ENCODE measurements at places on chromosomes 12 and 14.

GRCh38 chr14:104240434-104241157, 102.2 kb downstream of the KIF26A start:
- no peak for DNase-seq

DNA sequence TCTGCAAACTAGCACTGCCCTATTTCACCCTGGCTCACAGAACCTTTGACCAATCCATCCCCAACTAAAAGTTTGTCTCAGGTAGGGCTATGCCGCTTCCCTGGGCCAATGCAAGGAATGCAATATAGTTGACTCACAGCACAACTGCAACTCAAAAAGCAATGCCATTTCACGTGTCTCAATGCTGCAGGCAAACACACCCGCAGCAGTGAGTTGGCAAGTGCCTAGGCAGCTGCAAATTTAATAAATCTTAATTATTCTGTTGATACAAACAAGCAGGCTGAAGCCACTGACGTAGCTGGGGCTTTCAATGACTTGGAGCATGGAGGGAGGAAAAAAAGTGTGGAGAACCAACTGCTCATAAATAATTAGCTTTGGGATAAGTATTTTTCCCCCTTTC, 87.9 kb downstream of the SYNE3 start:
- DNase-seq, result no peak

- no peak for DNase-seq
These were observed 7.3 kb downstream of the GIT2 start for GRCh38 chr12:109988903-109989302.

- DNase-seq, result no peak
These were observed 18.5 kb downstream of the ELK3 start for GRCh38 chr12:96212456-96213375.

- no peak for DNase-seq
These were observed 16.4 kb upstream of the NUDT4 start for GRCh38 chr12:93361151-93361919.

GRCh38 chr14:70901269-70901668, 6.0 kb upstream of the PCNX1 start:
- DNase-seq, result no peak

- no peak for DNase-seq
These were observed 22.1 kb downstream of the ZBTB42 start for GRCh38 chr14:104822821-104823615.

DNA sequence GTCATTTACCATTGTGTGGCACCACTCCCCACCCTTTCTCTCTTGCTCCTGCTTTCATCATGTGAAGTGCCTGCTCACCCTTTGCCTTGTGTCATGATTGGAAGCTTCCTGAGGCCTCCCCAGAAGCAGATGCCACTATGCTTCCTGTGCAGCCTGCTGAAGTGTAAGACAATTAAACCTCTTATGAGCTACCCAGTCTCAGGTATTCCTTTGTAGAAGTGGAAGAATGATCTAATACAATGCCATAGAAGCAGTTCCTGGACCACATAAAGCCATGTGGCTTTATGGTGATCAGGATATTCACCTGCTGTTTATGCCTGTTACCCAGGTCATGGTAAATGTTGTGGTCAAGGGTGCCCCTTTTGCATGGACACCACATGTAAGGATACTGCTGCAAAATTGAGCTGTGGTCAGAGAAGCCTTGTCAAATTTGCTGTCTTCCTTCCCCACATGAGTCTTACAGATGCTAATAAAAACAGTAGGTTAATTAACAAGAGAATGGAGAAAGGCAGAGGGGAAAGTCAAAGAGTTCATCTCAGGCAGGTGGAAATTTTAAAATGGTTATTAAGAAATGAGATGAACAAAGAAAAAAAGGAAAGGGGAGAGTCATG, 112.8 kb upstream of the IFNG-AS1 start:
- no peak for DNase-seq

GRCh38 chr12:132327336-132328171, 1.8 kb downstream of the GALNT9 start:
- peak; percentile 73 for DNase-seq
